ENCODE measurements at places on chromosomes 2 and 18.

DNA sequence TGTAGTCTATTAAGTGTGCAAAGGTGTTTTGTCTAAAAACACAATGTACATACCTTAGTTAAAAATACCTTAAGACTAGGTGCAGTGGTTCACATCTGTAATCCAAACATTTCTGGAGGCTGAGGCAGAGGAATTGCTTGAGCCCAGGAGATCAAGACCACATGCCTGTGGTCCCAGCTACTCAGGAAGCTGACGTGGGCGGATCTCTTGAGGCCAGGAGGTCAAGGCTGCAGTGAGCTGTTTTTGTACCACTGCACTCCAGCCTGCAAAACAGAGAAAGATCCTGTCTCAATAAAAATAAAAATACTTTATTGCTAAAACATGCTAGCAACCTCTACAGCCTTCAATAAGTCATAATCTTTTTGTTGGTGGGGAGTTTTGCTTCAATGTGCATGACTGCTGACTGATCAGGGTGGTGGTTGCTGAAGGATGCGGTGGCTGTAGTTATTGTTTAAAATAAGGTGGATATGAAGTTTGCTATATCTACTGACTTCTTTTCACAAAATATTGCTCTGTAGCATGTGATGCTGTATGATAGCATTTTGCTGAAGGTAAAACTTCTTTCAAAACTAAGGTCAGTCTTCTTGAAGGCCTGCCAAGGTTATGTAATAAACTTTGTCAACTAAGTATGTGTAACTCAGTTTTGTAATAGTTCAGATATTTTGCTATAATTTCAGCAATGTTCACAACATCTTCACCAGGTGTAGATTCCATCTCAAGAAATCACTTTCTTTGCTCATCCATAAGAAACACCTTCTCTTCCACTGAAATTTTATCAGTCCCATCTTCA is 1238.0 kb upstream of the NRXN1 start:
- DNase-seq: no peak

GRCh38 chr2:45668509-45668908 is 17.0 kb downstream of the PRKCE start:
- no peak for DNase-seq

DNA sequence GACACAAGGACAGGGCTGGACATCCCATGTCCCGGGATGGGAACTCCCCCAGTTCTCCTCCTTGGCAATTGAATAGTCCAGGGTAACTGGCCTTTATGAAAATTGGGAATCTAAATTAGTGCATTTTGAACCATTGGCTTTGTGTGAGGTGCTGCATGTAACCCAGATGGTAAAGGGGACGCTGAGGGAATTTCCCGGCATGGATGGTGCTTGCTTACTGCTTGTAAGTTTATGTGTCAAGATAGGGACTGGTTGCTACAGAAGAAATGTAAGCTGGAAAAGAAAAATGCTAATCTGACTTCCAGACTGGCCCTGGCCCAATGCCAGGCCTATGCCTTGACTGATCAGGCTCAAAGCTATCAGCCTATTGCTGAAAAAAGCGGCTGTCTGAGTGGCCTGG is 1096.7 kb upstream of the DDX18 start:
- no peak for DNase-seq

DNA sequence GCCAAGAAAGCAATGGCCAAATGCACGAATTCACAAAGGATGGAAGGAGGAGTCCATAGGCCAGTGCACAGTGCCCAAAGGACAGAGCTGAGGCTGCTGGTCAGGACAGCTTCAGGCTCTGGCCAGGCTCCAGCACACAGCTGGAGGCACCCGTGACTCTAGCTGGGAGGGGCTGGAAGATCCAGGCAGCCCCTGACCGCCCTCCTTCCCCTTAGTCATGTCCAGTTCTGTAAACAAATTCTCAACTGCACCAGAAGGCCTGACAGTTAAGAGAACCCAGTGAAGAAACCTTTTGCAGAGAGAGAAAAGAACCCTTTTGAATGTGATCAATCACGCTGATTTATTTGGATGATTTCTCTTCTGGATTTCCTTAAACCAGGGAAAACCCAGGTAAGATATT is 7.7 kb upstream of the YWHAQ start:
- no peak for DNase-seq

- no peak for DNase-seq
Measured at GRCh38 chr2:48414980-48415835, 114.7 kb upstream of the STON1 start.

Data from stimulated activated CD8-positive, alpha-beta memory T cell treated with anti-CD3 and anti-CD28 coated beads, Interleukin-7, amount 100 ng/mL, for 48 hours (primary cell).